Esophagus squamous epithelium (tissue), 5 donors: ENCODE measurements at places on chromosomes 7 and 10.

- no peak for DNase-seq
Observed at GRCh38 chr10:102621443-102622325, 22.6 kb upstream of the TRIM8 start.

DNA sequence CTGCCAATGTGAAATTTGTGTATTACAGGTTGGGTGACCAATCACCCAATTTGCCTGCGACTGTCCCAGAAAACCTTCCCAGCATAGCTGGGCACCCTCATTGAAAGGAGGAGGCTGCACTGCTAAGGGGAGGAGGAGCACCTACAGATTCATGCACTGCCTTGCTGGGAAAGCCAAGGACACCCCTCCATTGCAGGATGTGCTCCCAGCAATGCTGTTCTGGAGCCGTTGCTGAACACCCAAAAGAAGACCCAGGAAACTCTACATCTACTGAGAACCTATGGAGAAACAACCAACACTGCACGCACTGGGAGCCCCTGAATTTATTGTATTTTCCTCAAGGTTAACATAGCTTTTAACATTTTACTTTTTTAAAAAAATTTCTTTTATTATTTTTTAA is 238.2 kb upstream of the GRB10 start:
- DNase-seq = no peak

- no peak for DNase-seq
Observed at GRCh38 chr7:1122832-1123501, 35.1 kb downstream of the GPER1 start.

DNA sequence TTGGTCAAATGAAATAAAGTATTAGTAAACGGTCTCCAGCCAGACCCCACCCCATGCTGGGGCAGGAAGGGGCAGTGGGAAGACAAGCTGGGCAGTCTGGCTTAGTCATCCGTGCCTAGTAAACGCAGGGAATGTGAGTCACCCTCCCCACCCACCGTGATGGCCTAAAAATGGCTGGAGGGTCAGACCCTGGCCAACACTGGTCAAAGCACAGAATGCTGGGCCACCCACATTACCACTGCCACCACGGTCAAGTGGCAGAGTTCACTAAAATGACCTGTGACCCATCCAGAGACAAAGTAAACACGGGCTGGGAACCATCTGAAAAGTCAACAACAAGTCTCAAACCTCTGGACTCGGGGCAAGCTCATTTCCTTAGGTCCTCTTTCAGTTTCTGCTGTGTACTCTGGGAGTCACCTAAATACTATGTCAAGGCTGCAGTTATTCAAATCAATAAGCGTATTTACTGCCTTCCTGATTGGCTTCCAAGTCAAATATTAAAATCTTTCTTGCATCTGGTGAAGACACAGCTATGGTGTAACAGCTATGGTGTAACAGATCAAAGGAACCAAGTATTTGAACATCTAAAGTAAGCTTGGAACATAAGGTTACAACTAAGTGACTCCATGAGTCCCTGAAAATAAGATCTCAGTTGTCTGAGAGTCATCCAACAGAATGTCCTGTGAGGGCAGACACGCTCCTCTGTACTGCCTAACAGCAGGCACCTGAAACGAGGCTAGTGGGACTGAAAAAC is 3.0 kb downstream of the ZFAND2A start:
- DNase-seq = no peak

- no peak for DNase-seq
Observed at GRCh38 chr10:78953113-78953798, 115.5 kb upstream of the ZMIZ1 start.
